Activated gamma-delta T cell treated with Interleukin-2 at 50 U/mL for 16 hours (primary cell): ENCODE measurements at places on chromosomes 2 and 18.

DNA sequence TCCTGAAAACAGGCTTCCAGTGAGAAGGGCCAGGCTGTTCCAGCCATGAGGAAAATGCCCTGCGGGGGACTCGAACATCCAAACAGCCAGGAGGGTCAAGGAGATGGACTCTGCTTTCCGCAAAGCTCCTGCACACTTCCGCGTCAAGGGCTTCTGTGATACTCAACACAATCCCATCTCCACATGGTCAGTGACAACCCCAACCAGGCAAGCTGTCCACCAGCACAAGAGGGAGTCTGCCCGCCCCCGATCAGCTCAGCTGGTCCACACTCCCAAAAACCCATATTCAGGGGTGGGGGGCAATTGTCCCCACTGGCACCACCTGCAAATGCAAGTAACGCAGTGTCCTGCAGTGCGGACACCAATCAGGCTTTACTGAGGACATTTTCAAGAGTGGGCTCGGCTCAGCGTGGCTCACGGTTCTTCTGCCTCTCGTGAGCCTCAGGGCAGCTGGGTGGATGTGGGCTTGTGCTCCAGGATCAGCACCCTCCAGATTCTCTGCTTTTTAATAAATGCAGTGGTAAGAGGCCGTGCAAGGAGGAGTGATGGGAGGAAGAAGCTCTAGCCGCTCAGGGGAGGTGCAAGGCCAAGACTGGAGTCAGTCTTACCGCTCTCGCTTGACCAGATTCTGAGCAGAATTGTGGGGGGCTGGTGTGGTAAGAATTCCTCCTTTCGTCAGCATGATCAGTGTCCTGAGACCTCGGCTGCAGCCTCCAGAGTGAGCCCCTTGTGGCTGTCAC lies 19.5 kb upstream of the CIDEA start:
- no peak for DNase-seq

GRCh38 chr2:190050001-190050400 lies 12.5 kb downstream of the MSTN start:
- DNase-seq: no peak

DNA sequence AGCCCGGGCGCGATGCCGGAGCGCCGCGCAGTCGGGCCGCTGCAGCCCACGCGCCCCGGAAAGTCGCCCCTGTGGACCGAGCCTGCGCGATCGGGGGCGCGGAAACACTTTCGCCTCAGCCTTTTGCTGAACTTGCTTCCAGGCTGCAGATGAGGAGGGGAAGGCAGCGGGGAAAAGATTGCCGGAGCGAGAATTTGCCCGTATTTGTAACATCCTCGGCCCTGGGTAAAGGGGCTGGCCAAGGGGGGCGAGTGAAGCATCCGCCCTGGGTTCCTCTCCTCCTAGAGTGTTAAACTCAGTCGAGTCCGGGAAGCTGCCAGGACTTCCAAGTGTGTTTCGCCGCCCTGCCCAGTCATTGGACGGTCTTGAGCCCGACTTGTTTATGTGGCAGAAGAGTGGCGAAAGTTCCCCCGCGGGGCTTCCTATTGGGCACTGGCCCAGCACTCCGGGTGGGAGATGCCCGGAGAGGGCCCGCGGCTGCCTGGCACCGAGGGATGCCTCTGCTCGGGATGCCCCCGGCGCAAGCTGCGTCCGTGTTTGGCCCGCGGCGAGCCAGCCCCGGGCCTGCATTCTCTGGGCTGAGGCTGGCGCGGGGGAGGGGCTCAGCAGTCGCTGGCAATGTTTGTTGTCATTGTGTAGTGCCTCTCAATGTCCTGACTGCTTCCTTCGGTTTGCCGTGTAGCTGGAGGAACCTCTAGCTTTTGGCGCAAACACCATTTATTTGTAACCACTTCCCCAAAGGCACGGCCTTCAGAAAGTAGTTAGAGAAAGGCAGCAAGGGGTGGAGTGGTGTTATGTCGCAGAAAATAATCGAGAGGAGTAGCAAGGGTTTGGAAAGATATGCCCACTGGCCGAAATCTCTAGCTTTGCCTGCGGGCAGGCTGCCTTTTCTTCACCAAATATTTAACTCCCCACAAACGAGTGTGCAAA lies 1.1 kb downstream of the CYBRD1 start:
- DNase-seq: no peak

DNA sequence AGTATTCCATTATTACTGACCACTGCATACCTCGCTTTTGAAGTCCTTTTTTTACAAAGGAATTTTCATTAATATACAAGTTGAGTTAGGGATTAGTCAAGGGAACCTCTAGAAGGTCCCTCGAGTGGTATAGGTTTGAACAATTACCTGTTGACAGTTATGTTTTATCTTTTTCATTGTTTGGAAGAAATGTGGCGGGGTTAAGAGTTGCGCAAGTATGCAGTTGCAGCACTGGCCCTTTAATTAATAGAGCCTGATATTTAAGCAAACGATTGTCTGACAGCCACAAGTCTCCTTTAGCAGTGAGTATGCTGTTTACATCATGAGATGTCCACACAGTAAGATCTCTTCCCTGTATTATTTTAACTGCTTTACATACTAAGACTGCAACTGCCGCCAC lies 24.3 kb downstream of the KYNU start:
- DNase-seq: no peak

DNA sequence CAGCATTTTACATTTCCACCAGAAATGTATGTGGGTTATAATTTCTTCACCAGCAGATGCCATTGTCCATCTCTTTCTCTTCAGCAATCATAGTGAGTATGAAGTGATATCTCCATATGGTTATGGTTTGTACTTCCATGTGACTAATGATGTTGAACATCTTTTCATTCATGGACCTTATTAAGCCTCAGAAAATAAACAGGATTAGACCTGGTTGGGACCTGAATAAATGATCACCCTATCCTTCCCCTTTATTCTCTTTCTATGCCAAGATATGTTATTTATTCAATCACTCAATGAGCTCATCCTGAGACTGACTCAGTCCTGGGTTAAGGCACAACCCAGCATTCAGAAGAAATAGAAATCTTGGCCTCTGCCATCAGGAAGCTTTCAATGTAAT lies 86.6 kb downstream of the ANTXR1 start:
- no peak for DNase-seq

GRCh38 chr2:188512456-188512855 lies 220.8 kb downstream of the GULP1 start:
- DNase-seq: no peak

DNA sequence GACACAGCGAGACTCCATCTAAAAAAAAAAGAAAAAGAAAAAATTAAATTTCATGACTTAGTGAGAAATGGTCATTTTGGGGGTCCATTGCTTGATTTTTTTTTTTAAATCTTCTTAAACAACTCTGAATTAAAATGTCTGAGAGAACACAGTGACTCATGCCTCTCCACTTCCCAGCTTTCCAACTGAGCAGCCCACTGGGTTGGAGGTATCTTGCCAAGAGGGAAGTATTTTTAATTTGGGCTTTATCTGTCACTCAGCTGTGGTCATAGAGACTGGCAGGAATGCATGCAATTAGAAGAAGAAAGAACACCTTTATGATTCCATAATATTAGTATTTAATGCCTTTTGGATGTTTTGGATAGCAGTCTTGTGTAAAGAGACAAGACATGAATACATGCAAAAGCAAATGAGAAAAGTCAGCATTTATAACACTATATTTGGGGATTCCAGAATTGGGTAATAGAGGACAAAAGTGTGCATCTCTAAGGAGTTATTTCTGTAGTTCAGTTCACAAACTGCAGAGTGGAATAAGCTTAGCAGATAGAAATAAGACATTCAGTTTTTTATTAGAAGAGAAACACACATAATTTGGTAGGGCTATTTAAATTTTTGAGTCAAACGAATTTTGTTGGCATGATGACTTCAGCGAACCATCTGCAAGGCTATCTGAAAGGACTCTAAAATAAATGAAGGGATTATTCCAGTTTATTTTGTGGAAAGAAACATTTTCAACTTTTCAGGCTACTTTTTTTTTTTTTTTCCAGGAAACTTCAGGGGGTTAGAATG lies 254.8 kb downstream of the TGIF1 start:
- DNase-seq: no peak

DNA sequence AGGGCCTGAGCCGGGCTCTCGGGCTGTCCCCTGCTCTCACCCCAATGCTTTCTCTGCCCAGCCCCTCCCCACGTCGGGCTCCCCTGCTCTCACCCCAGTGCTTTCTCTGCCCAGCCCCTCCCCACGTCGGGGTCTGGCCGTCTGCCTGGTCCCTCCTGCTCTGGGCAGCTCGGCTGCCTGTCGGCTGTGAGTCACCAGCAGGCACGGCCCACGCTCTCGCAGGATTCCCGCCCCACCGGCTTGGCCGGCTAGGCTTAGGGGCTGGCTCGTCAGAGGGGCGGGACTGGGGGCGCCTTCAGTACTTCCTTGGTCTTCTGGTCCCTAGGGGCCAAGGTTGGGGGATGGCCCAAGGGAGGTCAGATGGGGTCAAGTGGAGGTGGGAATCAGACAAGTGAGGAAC lies 3.3 kb downstream of the BOK start:
- DNase-seq: no peak

DNA sequence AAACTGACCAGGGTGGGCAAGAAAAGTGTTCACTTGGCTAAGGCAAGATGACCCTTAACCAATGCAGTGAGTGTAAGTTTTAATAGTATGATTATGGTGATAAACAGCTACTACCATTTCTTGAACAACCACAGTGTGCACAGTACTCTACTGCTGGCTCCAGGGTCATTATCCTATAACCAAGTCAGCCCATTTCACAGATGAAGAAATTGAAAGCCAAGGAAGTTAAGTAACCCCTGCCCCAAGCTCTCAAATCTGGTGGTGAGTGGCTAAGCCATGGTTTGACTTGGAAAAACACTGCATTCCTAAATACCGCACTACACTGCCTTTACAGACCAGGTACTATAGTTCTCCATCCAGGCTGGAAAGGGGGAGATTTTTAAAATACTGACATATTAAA lies 5.7 kb downstream of the ZNF385B start:
- DNase-seq: no peak

- DNase-seq: no peak
Measured at GRCh38 chr2:158685646-158686045, 109.5 kb upstream of the DAPL1 start.

GRCh38 chr2:22076454-22076853 lies 952.7 kb downstream of the TDRD15 start:
- no peak for DNase-seq

GRCh38 chr18:61589053-61589723 lies 256.0 kb downstream of the CDH20 start:
- no peak for DNase-seq

DNA sequence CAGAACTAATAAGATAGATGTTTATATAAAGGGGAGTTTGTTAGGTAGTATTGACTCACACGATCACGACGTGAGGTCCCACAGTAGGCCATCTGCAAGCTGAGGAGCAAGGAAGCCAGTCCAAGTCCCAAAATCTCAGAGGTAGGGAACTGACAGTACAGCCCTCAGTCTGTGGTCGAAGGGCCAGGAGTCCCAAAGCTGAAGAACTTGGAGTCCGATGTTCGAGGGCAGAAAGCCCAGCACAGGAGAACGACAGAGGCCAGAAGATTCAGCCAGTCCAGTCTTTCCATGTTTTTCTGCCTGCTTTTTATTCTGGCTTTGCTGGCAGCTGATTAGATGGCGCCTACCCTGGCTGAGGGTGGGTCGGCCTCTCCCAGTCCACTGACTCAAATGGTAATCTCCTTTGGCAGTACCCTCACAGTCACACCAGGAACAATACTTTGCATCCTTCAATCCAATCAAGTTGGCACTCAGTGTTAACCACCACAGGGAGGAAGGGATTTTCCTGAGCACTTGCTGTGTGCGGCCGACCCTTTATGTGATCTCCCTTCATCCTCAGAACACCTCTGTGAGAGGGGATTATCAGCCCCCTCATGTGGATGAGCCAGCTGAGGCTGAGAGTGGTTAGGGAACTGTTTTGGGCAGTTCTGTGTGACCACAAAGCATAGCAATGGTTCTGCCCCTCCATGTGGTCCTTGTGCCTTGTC lies 78.3 kb downstream of the RNF144A start:
- no peak for DNase-seq

- DNase-seq: no peak
Measured at GRCh38 chr2:75800456-75800855, 89.7 kb upstream of the GCFC2 start.

GRCh38 chr2:111207851-111208250 lies 87.1 kb downstream of the BCL2L11 start:
- no peak for DNase-seq

DNA sequence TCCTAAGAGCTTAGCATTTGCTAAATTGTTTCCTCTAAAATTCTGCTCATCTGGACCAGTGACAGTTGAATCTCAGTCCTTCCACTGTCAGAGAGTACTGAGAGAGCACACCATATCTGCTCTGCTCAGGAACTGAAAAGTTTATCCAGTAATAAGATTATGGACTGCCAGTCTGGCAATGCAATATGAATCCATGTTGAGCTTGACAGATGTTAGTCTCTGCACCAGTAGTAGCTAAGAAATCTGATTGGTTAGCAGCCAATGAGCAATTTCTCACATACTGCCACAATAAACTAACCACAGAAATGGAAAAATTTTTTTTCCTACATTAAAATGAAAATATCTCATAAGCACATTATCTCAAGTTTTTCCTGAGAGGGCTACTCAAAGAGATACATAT lies 2.3 kb downstream of the PRKD3 start:
- no peak for DNase-seq

- no peak for DNase-seq
Measured at GRCh38 chr18:11886577-11887110, 21.5 kb downstream of the MPPE1 start.

- DNase-seq: no peak
Measured at GRCh38 chr2:19793132-19793750, 108.5 kb downstream of the TTC32 start.

DNA sequence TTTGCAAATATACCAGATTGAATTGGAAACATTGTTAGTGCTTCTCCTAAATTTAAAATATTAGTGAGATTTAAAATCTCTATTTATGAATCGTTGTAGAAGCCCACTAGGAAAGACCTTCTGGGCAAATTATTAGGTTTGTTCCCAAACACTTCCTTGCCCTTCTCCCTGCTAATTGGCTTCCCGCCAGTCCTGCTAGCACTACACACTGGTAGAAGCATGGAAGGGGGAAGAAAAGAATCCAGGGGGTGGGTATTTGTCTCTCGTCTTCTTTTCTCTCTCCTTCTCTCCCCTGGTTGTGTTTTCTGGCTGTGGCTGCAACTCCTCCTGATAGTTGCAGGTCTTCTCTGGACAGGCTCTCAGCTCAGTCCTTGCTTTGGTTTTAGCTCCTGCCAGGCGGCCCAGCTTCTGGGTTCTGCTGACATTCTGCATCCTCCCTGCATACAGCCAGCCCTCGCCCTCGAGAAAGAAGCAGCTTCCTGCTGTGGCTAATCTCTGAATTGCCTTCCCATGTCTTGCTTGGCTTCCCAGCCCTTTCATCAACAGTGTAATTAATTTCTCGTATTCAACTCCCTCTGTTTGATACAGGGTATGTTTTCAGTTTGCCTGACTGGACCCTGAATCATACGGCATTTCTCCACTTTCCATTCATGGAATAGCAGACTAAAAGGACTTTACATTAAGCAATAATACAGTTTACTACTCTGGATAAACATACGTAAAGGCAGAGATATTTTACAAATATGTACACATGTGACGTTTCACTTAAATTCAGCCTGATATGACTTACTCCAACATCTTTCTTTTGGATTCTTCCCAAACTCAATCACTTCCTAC lies 6.9 kb upstream of the PARD3B start:
- DNase-seq: no peak
